CD8-positive, alpha-beta memory T cell (primary cell): ENCODE measurements at places on chromosomes 16 and 17. TPM values are rescaled to one million over a fixed set of nuclear protein-coding genes. Genes with fewer than 3 reads are reported as not detected.

The KCNH6 gene
- not detected for polyA plus RNA-seq

The VAT1 gene
- polyA plus RNA-seq = 42.2 TPM

DNA sequence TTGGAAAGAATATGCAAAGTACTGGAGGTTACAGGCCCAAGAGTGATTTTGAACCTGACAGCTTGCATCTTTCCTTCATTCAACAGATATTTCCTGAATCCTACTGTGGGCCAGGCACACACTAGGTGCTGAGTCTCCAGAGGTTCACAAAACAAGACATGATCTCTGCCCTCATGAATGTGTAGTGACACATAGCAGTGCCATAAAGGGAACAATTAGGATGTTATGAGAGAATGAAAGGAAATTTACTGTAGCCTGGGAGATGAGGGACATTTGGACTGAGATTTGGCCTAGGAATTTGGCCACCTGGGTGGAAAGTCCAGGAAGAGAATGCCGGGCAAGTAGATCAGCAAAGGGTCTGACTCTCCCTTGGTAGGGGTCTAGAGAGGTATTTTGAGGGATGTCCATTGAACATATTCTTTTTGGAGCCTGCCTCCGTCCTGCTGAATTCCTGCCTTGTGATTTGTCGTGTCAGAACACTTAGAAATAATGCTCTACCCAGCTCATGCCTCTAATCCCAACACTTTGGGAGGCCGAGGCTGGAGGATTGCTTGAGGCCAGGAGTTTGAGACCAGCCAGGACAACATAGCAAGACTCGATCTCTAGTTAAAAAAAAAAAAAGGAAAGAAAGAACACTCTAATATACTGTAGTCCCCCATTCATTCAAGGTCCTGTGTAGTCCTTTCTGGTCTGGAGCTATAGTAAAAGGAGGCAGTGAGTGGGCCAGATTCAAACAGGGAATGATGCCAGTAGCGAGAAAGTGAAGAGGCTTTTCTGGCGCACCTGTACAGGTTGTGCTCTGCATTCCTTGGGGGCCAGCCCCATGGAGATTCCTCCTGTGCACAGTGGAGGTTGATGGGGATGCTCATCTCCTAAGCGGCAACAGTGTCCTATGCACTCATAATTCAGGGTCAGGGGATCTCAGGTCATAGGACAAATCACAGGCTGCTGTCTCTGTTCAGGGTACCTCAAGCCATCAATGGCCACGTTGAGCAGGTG, 90.6 kb upstream of the CLEC18A start:
- H3K27ac ChIP-seq = no peak overlapping the region
- H3K4me3 ChIP-seq = no peak overlapping the region
- no peaks in the 10 kb centered on the region for H3K27me3 ChIP-seq
- H3K4me1 ChIP-seq = no peaks in the 10 kb centered on the region

The NOS2 gene
- polyA plus RNA-seq = not detected

DNA sequence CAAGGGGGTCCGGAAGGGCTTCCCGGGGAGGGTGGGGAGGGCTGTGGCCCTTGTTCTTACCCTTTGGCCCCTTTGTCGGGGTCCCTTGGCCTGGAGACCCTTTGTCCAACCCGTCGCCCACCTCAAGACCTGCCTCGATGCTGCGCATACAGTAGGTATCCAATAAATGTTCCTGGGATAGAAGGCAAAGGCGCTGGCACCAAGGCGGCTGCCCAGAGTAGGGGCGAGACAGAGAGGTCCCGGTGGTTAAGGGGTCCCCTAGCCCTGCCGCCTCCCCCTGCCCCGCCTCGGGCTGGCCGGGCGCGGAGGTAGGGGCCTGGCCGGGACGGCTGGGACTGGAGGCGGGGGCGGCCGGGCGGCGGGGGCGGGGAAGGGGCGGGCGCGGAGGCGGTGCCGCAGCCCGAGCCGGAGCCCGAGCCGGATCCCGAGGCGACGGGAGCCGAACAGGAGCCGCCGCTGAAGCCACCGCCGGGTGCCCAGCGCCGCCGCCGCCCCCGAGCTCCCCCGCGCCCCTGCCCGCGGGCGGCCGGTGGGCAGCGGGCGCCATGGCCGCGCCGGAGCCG, at the start of gene NHERF2:
NHERF2 (plus strand) TSS at position 442 of the 563 bp plus-strand sequence; CDS start at position 546, 104 bp downstream.
- H3K4me3 ChIP-seq = no peak within 1 kb of the TSS
- H3K36me3 ChIP-seq = no peaks in the 10 kb centered on the region
- peak; percentile 21 for DNase-seq
- peaks cover 5% of the 10 kb centered on the region for H3K27me3 ChIP-seq

DNA sequence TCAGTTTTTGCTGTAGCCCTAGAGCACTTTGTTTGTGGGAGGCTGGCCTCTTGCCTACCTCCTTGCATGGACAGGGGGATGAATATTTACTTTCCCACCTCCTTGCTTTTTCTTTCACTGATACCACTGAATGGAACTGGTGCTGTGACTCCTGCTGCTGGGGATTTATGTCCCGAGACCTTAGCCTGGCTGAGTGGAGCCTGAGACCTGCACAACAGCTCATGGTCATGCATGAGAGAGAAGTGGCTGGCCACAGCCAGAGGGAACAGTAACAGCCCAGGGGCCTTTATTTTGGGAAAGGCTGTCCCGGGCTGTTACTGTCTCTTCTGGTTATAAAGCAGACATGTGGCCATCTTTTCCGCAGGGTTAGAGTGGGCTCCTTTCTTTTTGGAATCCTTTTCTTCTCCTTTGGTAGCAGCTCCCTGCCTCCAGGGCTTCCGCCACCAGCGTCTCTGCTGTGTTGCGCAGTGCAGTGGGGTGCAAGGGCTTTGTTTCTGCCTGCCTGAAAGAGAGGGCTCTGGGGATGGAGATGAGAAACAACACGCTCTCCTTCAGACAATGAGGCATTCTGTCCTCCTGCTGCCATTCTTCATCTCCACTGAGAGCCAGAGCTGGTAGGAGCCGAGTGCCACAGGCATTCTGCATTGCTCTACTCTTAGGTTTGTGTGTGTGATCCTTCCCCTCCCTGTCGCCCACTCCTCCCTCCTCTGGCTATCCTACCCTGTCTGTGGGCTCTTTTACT, 14.5 kb downstream of the SNX11 start:
- no peaks in the 10 kb centered on the region for H3K27me3 ChIP-seq
- no peak overlapping the region for H3K4me3 ChIP-seq
- no peak overlapping the region for H3K27ac ChIP-seq
- no peaks in the 10 kb centered on the region for H3K4me1 ChIP-seq
- DNase-seq = no peak

DNA sequence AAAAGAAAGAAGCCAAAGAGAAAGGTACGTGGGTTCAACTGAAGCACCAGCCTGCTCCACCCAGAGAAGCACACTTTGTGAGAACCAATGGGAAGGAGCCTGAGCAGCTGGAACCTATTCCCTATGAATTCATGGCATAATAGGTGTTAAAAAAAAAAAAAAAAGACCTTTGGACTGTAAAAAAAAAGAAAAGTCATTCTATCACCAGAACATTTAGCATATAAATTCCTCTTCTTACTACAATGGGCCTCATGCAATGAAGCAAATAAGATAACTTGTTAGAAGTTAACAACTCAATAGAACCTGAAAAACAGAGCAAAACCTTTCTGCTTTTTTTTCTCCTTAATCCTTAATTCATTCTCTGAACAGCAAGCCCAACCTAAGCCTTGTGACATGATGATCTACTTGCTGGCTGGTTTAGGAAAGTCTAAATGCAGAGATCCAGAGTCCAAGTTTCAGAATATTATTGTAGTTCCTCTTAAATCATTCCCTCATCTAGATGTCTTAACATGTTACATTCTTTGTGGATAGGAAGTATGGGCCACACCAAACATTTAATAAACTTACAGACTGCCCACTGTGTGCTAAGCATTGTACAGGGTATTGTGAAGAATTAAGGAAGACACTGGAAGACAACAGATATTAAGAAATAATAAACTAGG, 45.4 kb downstream of the BRCA1 start:
- H3K4me1 ChIP-seq = no peaks in the 10 kb centered on the region
- no peak for DNase-seq
- H3K27me3 ChIP-seq = no peaks in the 10 kb centered on the region
- no peaks in the 10 kb centered on the region for H3K36me3 ChIP-seq
- H3K27ac ChIP-seq = no peak overlapping the region
- no peak overlapping the region for H3K4me3 ChIP-seq

The SF3B3 gene
- 134 TPM for polyA plus RNA-seq

DNA sequence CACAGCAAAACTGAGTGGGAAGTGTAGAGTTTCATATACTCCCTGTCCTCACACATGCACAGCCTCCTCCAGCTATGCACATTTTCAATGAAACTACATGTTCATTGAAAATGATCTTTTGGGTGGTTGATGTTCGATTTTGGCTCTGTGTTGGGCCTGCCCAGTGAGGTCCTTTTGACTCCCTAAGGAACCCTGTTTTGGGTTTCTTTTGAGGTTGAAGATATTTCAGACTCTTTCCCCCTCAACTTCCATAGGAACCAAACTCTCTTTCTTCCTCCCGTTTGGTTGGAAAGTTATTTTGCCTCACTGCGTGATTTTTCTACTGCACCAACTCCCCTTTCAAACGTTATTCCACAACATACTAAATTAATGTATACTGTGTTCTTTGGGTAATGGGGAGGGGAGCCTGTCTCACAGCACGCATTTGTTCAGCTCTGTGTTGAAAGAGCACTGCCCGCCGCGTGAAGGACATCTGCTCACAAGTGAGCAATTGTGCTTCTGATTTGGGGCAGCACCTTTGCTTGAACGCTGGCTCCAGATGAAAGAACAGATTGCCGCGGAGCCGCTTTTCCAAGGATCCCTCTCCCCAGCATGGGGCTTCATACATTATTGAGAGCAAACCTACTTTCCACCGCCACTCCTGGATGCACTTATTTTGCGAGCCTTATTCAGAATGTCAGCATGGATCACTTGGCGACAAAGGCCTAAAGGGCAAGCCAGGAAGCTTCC, 385.9 kb downstream of the WWOX start:
- H3K4me3 ChIP-seq = no peak overlapping the region
- no peaks in the 10 kb centered on the region for H3K36me3 ChIP-seq
- H3K4me1 ChIP-seq = no peaks in the 10 kb centered on the region
- no peak overlapping the region for H3K27ac ChIP-seq

The TP53TG3B gene
- polyA plus RNA-seq = not detected

- H3K4me1 ChIP-seq = no peaks in the 10 kb centered on the region
- H3K27ac ChIP-seq = no peak overlapping the region
- no peaks in the 10 kb centered on the region for H3K27me3 ChIP-seq
- no peak for DNase-seq
- no peak overlapping the region for H3K4me3 ChIP-seq
These were observed 81.2 kb downstream of the ZNF18 start for GRCh38 chr17:11916091-11916490.
